ENCODE measurements at places on chromosomes 3 and 15.

GRCh38 chr3:74591342-74591741, 23.1 kb downstream of the CNTN3 start:
- no peak for DNase-seq

GRCh38 chr3:13002398-13003124, 70.7 kb downstream of the IQSEC1 start:
- DNase-seq, result no peak

GRCh38 chr3:177703788-177704187, 506.5 kb upstream of the TBL1XR1 start:
- DNase-seq, result no peak

GRCh38 chr3:18840535-18841137, 307.7 kb upstream of the KCNH8 start:
- no peak for DNase-seq

- DNase-seq, result no peak
Observed at GRCh38 chr3:5569152-5569551, 381.6 kb downstream of the EDEM1 start.

DNA sequence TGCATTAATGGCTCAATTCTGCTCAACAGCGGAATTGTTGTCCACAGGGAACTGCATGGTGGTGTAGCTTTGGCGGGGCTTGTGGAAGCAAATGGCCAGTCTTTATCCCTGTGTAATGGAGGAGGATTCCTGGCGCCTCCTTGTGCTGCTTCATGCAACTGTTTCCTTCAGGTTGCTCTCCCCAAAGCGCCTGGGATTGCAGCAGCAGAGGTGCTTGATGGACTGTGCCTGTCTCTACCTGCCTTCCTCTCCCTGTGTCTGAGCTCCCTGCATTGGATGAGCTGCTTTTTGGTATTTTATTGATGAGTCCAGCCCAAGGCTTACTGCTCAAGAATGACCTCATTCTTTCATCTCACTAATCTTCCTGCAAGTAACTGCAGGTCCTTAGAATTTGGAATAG, 72.9 kb upstream of the NDN start:
- no peak for DNase-seq

- no peak for DNase-seq
Observed at GRCh38 chr3:173371848-173372487, 25.6 kb upstream of the NLGN1 start.

GRCh38 chr3:74403307-74403706, 211.2 kb downstream of the CNTN3 start:
- DNase-seq, result no peak

- DNase-seq, result no peak
Observed at GRCh38 chr15:29937956-29938355, 115.7 kb upstream of the TJP1 start.

DNA sequence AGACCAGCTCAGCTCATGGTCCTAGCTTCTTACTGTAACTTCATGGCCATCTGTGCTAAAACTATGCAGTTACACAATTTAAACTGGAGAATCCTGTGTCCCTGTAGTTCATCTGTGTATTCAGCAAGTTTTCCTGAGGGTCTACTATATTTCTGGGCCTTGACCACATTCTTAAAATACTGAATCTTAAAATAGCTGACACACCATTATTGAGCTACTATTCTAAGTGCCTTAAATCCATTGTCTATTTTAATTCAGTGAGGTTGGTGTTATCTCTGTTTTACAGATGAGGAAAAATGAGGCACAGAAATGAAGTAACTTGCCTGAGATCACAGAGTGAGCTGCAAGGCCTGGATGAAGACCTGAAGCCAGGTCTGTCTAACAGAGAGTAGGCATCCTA, 22.0 kb downstream of the MYLK start:
- no peak for DNase-seq

DNA sequence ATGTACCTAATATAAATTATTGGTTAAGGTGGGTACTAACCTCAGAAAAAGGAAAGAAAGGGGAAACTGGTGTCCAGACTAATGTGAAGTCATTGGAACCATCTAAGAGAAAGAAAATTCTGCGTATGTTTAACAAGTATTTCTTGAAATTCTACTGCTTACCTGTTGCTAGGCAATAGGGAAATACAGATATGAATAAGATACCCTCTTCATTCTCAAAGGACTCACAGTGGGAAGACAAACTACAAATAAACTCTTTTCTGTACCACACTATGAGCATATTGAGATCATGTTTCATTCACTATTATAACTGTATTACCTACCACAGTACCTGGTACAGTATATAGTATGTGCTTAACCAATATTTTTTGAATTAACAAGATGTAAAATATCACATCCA, 140.5 kb upstream of the MLF1 start:
- DNase-seq, result no peak

DNA sequence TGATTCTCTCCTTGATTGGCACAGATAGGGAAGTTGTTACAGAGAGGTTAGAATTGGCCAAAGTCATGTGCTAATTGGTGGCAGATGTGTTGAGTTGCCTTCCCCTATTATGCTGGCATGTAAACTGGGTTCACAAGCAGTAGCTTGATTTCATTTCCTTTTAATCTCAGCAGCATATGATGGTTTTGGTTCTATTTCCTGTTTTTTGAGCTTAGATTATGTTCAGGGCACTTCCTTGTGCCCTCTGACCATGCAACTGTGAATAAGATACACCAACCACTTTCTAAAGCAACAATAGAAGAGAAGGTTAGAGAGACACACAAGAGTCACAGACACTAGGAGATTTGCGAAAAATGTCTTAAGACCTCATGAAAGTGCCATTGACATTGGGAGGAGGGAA, 16.5 kb downstream of the HPS3 start:
- no peak for DNase-seq

DNA sequence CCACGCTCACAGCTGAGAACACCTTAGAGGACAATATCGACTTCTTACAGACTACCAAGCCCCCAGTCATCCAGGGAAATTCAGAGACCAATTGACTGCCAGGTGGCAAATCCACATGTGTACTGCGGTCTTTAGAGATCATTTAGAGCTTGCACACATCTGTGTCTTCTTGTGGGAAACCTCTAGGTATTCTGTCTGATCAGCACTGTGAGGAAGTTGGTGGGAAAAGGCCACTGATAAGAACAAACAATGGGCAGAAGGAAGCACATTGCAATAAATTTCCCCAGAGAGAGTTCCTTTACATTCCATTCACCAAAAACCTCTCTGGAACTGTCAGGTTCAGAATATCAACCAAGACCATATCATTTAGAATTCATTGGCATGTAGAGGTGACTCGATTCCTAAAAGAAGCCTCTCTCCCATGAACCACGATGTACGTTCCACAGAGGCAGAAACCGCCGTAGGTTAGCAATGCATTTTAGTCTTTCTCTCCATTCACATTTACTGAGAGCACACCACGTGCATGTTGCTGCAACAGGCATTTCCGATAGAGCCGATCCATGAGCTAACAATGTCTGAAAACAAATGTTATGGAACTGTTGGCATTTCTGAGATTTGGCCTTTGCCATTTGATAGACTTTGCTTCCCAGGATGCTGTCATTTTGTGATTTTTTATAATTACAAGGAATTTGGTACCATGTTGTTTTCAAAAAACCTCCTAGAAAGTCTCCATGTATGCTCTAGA, 287.3 kb upstream of the TPRG1 start:
- no peak for DNase-seq

GRCh38 chr3:153574445-153574844, 412.4 kb downstream of the RAP2B start:
- DNase-seq, result no peak

- no peak for DNase-seq
Observed at GRCh38 chr15:78615151-78615589, 5.6 kb downstream of the CHRNA3 start.
